ENCODE measurements at places on chromosomes 12 and 14.

DNA sequence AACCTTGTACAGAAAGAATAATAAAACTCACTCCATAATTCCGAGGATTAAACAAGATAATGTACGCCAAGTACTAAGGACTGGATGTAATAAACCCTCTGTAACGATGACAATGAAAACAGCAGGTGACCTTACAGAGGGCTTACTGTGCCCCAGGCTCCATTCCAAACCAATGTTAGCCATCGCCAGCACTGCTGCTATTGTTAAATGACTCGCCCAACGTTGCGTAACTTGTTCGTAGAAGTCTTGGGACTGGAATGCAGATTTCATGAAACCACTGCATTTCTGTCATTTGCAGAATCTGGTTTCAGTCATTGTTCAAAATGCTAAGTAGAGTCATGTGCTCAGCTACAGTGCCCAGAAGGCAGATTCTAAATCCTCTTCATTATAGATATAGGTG, 728 bp upstream of the STON2 start:
- no peak for DNase-seq

GRCh38 chr12:232731-233614, 19.0 kb upstream of the SLC6A12 start:
- DNase-seq = no peak

- DNase-seq = no peak
These were observed 73.9 kb downstream of the RPS6KA5 start for GRCh38 chr14:90986510-90986909.

DNA sequence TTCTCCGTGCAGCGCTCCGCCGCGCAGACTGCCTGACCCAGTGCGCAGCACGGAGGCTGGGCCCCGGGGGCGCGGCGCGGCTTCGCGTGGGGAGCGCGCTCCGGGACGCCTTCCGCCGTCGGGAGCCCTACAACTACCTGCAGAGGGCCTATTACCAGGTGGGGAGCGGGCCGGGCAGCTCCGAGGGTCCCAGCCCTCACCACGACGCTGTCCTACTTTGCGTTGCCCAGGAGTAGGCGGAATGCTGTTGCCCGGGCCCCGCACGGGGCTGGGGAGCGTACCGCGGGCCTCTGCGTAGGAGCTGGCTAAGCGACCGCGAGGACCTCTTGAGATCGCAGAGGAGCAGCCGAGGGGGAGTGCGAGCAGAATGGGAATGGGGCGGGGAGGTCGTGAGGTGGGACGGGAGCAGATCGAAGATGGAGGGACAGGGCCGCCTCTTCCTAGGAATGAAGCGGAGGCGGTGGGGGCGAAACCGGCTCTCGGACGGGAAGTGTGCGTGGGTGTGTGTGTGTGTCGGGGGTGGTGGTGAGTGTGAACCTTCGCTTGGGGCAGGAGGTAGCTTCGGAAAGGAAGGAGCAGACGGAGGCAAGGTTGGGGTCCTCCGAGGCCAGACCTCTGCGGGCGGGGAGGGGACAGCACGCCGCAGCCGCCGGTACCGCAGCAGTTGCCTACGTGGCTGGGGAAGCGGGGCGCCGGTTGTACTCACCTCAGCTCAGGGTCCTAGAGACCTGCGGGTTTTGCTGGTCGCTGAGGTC, 751 bp downstream of the P3H3 start:
- DNase-seq = no peak

DNA sequence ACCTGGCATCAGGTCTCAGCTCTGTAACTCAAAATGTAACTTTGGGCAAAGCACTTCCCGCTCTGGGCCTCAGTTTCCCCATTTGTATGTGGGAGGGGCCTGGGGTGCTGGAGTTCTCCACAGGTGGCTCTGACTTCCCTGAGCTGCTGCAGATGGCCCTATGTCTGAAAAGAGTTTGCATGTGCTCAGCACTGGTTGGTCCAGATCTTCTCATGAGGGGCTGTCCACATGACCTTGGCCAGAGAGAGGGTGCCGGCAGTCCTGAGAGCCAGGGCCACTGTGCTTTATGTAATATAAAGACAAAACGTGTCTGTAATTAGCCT, 7.2 kb upstream of the CACNA2D4 start:
- DNase-seq = no peak

- no peak for DNase-seq
These were observed 10.2 kb downstream of the ERG28 start for GRCh38 chr14:75650253-75651058.

GRCh38 chr12:115944837-115945490, 332.5 kb downstream of the MED13L start:
- no peak for DNase-seq

GRCh38 chr12:30063435-30063945, 279.7 kb upstream of the TMTC1 start:
- DNase-seq = no peak

GRCh38 chr14:49483268-49483667, 102.9 kb downstream of the RPS29 start:
- DNase-seq = no peak

DNA sequence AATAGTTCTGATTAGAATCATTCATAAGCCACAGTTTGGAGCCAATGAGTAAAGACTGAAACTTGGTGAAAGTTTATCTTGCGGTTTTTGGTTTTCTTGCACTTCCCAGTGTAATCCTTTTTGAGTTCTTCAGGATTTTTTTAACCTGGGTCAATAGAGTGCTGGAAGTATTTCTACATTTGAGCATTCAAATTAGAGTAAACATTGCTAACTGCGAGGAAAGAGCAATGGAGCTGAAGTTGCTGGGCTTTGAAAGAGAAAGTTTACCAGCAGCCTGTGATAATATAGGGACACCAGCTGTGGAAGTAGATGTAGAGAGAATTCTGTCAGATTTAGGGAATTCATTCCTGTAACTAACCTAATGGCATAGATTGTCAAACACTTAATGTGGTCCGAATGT, 30.3 kb downstream of the ANO6 start:
- DNase-seq = no peak

- no peak for DNase-seq
These were observed 249.3 kb upstream of the AVPR1A start for GRCh38 chr12:63400318-63400717.

GRCh38 chr12:15979096-15980092, 68.3 kb downstream of the DERA start:
- DNase-seq = no peak

GRCh38 chr12:15253990-15254389, 32.8 kb upstream of the RERG start:
- DNase-seq = no peak

Data from stimulated activated CD4-positive, alpha-beta T cell treated with anti-CD3 and anti-CD28 coated beads, Interleukin-1b, Interleukin-23, amount 100 ng/mL, for 4 hours (primary cell).